ENCODE measurements at places on chromosomes 2 and 18. TPM values are rescaled to one million over a fixed set of nuclear protein-coding genes. Genes with fewer than 3 reads are reported as not detected.
A peak's percentile ranks its signal among the peaks of the same experiment; 100 is the strongest.

TMEM198 gene
- total RNA-seq, result 2.5 TPM

CERKL gene
- not detected for total RNA-seq

DSC1 gene
- total RNA-seq, result 7.5 TPM

DNA sequence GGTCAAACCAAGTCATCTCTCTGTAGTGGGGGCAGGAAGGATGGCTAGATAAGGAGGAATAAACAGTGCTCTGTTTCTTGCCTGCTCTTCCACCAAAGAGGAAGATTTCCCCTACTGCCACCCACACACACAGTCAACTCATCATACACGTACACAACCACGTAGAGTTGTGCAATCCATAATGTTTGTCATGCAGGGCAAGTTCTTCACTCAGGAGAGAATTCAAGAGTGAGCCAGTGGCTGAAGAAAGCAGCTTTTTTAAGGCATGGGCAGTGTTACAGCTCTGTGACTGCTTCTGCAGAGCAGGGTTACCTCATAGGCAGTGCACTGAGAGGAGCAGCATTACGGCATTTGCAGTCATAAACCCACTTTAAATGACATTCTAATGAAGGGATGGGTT, 283.0 kb downstream of the RND3 start:
- no peak for DNase-seq
- H3K36me3 ChIP-seq, result no peaks in the 10 kb centered on the region
- H3K27me3 ChIP-seq, result no peaks in the 10 kb centered on the region
- no peaks in the 10 kb centered on the region for H3K4me1 ChIP-seq
- H3K4me3 ChIP-seq, result no peak overlapping the region
- no peak overlapping the region for H3K27ac ChIP-seq

DNA sequence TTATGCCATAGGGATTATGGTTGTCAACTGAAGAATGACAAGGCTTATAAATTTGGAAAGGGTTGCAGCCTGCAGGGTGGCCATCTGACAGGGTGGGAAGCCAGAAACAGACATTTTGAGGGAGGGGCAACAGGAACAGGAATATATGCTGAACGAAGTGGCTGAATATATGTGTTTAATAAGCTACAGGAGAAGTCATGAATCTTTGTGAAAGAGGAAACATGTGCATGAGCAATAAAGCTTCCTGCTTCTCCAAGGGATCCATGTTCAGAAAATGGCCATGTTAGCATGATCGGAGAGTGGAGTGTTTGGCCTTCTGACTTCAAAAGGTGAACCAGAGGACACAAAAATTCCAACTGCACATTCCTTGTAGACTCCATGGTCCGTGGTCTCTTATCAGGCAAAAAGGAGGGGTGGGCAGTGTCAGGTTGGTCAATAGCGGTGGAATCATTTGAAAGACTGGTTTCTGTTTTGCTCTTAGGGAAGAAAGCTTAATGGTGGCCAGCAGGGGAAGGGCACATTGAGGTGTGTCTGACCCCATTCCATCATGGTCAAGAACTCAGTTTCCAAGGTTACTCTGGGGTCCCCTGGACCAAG, 144.1 kb downstream of the SOCS6 start:
- peaks cover 5% of the 10 kb centered on the region for H3K4me1 ChIP-seq
- H3K27me3 ChIP-seq, result no peaks in the 10 kb centered on the region
- DNase-seq, result no peak
- H3K36me3 ChIP-seq, result no peaks in the 10 kb centered on the region
- H3K4me3 ChIP-seq, result no peak overlapping the region

- H3K36me3 ChIP-seq, result no peaks in the 10 kb centered on the region
- peak overlapping the region; percentile 67 for H3K4me3 ChIP-seq
- H3K4me1 ChIP-seq, result peaks cover 37% of the 10 kb centered on the region
Measured at GRCh38 chr2:40507432-40507831, 55.5 kb upstream of the SLC8A1 start.

CCDC150 gene
- total RNA-seq, result 0.66 TPM

- H3K36me3 ChIP-seq, result no peaks in the 10 kb centered on the region
- no peak overlapping the region for H3K4me3 ChIP-seq
- no peak for DNase-seq
- no peak overlapping the region for H3K27ac ChIP-seq
- H3K27me3 ChIP-seq, result no peaks in the 10 kb centered on the region
Measured at GRCh38 chr2:155846259-155846658, 486.3 kb downstream of the NR4A2 start.

- no peaks in the 10 kb centered on the region for H3K27me3 ChIP-seq
- H3K4me3 ChIP-seq, result no peak overlapping the region
- no peak for DNase-seq
- no peak overlapping the region for H3K27ac ChIP-seq
Measured at GRCh38 chr2:198214114-198214596, 409.8 kb downstream of the PLCL1 start.

DNA sequence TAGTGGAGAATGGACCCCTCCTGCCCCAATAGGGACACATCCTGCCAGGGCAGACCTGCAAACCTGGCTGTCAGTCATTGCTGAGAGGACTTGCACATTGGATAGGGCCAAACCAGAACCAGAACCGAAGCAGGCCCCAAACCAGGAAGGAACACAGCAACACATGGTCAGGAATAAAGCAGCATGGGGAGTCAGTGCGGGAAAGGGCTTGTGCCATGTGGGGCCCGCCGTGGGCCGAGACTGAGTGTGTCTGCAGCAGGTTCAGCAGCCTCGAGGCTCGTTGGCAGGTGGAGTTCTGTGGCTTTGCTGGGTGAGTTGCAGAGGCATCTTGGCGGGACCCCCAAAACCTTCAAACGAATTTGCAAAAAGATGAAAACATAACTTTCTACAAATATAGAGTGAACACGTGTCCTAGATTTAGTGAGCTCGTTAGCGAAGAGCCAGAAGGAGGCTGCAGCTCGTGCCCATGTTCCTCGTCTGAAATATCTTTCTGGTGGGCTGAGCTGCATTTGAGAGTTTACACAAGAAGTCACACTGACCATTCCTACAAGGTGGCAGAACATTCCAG, 44.9 kb upstream of the LDLRAD4 start:
- H3K36me3 ChIP-seq, result no peaks in the 10 kb centered on the region
- H3K4me1 ChIP-seq, result no peaks in the 10 kb centered on the region
- H3K27me3 ChIP-seq, result no peaks in the 10 kb centered on the region
- H3K4me3 ChIP-seq, result no peak overlapping the region

DNA sequence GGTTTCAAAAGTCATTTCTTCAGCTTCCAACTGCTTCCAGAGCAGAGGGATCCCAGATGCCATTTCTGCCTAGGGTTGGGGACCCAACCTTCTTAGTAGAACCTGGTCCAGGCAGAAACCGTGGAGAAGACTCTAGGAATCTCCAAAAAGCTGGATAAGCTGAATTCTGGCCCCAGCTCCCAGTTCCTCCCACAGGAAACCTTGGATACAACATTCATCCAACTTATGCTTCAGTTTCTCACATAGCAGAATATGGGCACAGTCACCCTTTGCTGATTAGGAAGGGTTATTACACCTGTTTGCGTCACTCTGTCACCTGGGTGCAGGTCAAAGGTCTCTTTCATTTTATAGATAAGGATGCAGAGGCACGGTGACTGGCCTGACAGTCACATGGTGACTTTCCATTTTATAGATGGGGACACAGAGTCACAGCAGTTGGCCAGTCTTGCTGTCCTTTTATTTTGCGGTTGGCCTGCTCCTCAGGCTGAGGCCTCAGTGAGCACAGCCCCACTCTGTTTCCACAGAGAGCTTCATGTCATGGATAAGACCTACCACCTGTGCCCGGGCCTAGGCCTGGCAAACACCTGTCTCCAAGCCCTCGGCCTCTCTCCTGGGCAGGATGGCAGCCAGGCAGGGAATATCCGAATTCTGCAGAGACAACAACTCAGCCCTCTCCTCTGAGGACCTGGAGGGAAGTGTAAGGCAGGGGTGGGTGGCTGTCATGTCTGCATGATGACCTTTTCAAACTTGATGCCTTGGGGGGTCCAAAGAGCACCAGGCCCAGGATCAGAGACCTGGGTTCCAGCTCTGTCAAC, 148.8 kb downstream of the SMAD7 start:
- no peak overlapping the region for H3K4me3 ChIP-seq
- H3K4me1 ChIP-seq, result peaks cover 79% of the 10 kb centered on the region
- DNase-seq, result peak; percentile 9
- peak overlapping the region; percentile 85 for H3K27ac ChIP-seq

- no peak for DNase-seq
- no peaks in the 10 kb centered on the region for H3K4me1 ChIP-seq
- H3K27ac ChIP-seq, result no peak overlapping the region
- H3K4me3 ChIP-seq, result no peak overlapping the region
Measured at GRCh38 chr2:71778514-71778913, 325.2 kb downstream of the DYSF start.

DNA sequence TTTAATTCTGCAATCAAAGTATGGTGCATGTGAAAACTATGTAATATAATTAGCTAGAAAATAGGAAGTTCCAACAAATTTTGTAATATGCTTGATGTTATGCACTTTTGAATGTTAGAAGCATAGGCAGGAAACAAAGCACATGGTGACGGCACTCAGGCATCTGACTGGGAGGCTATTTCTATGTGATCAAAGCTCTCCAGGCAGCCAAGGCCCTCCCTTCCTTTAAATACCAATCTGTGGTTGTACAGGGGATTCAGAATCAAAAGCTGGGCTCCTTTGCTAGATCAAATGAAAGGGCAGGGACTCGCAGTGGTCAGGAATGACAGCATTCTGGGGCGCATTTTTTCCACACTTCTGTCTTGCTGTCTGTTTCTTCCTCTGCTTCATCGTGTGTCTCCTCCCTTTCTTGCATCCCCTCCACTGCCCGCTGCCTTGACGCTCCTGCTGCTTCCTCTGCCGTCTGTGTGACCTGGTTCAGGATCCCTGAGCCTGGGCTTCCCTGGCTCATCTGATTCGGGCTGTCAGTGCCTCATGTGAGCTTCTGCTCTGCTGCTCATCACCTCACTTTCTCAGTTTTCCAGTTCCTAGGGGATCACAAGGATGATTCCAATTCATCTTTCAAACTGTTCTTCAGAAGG, 30.9 kb downstream of the TMEM182 start:
- peaks cover 91% of the 10 kb centered on the region for H3K4me1 ChIP-seq
- no peaks in the 10 kb centered on the region for H3K36me3 ChIP-seq
- DNase-seq, result no peak

- H3K27me3 ChIP-seq, result no peaks in the 10 kb centered on the region
- no peak overlapping the region for H3K4me3 ChIP-seq
- no peak for DNase-seq
- peaks cover 21% of the 10 kb centered on the region for H3K4me1 ChIP-seq
Measured at GRCh38 chr2:152696476-152696875, 20.8 kb downstream of the PRPF40A start.

GRCh38 chr2:123061534-123061933, 963.6 kb upstream of the CNTNAP5 start:
- H3K27me3 ChIP-seq, result no peaks in the 10 kb centered on the region
- H3K4me1 ChIP-seq, result no peaks in the 10 kb centered on the region
- no peaks in the 10 kb centered on the region for H3K36me3 ChIP-seq
- H3K27ac ChIP-seq, result no peak overlapping the region

DNA sequence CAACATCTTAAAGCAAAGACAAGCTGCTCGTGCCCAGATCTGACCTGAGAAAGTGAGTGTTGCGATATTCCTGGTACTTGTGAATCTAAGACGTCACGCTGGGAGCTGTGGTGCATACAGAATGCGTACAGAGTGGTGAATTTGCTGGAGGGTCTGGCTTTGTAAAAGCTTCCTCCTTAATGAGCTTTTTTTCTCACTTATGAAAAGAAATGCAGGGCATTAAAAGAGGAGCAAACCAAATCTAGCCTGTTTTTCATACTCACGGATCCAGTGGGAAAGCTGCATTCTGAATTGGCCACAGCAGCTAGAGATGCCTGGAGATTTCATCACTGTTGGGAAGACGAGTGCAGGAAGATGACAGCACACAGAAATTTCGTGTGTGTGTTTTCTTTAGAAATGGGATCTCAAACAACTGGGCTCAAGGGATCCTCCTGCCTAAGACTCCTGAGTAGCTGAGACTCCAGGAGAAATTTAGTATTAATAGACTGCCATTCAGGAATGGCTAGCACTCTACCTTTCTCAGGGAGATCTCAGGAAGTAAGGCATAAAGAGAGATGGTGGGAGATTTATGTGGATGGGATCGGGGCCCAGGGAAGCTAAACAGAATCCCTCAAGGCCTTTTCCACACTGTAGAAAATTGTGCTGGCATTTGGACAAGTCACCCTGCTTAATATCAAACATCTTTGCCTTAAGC, 181.3 kb downstream of the ALPK2 start:
- no peaks in the 10 kb centered on the region for H3K4me1 ChIP-seq
- no peaks in the 10 kb centered on the region for H3K36me3 ChIP-seq
- H3K27me3 ChIP-seq, result no peaks in the 10 kb centered on the region
- no peak for DNase-seq

DNA sequence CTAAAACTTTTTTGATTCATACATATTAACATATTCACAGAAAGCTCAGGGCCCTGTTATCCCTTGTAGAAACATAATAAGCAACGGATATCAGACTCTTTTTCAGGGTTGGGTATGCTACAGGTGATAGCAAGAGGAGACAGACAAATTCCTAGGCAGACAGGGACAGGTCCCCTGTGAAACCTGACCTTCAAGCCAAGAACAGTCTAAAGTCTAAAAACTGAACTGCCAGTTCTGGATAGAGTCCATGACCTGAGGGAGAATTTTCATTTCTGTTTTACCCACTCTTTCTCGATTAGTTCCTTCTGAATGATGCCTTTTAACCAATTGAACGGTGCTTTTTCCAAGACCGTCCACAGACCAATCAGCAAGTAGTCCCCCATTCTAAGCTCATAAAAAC, 54.2 kb downstream of the RIT2 start:
- H3K36me3 ChIP-seq, result no peaks in the 10 kb centered on the region
- H3K27me3 ChIP-seq, result no peaks in the 10 kb centered on the region
- no peak overlapping the region for H3K4me3 ChIP-seq
- no peak for DNase-seq
- no peak overlapping the region for H3K27ac ChIP-seq
- H3K4me1 ChIP-seq, result no peaks in the 10 kb centered on the region

GRCh38 chr2:41600460-41600859, 447.4 kb upstream of the PKDCC start:
- no peak overlapping the region for H3K27ac ChIP-seq
- no peaks in the 10 kb centered on the region for H3K27me3 ChIP-seq
- no peak overlapping the region for H3K4me3 ChIP-seq
- no peak for DNase-seq
- peaks cover 31% of the 10 kb centered on the region for H3K4me1 ChIP-seq

DNA sequence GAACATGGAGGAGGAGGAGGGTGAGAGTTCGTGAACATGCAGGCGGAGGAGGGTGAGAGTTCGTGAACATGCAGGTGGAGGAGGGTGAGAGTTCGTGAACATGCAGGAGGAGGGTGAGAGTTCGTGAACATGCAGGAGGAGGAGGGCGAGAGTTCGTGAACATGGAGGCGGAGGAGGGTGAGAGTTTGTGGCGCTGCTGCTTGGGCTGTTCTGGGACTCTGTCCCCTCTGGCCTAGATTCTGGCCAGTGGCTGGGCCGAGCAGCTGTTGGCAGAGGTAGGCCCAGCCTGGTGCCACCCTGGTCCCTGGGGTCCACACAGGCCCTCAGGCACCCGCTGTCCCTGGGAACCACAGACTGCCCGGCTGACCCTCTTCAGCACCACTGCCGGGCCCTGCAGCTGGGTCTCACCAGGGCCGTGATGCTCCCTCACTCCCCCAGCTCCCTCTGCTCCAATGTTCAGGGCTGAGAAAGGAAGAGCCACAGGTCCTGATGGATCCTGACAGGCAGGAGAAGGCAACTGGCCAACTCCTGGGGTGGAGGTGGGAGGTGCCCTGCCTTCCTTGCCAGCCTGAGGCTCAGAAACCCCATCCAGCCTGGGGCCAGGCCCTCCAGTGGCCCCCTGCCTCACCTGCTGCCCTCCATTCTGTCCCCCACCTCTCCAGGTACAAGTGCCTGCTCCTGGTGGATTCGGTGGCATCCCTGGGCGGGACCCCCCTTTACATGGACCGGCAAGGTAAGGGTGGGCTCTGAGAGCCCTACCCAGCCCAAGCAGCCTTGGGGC, 3.9 kb downstream of the AGXT start:
- no peak overlapping the region for H3K27ac ChIP-seq
- no peaks in the 10 kb centered on the region for H3K36me3 ChIP-seq
- DNase-seq, result no peak
- H3K4me3 ChIP-seq, result no peak overlapping the region
- H3K27me3 ChIP-seq, result peaks cover 20% of the 10 kb centered on the region
